ENCODE measurements at places on chromosomes 6 and 20. TPM values are rescaled to one million over a fixed set of nuclear protein-coding genes. Genes with fewer than 3 reads are reported as not detected.

- no peak for DNase-seq
These were observed 49.0 kb upstream of the VSTM2L start for GRCh38 chr20:37853823-37854375.

- DNase-seq = no peak
These were observed 48.2 kb downstream of the RBM38 start for GRCh38 chr20:57439432-57439831.

Gene LINC00237
- not detected for total RNA-seq

Gene MCCD1
- total RNA-seq = not detected

Gene ELOVL2
- 0.29 TPM for total RNA-seq

Gene GPSM3
- 0.88 TPM for total RNA-seq

Measured in osteoblast (primary cell).